ENCODE measurements at places on chromosomes 7 and 10.

DNA sequence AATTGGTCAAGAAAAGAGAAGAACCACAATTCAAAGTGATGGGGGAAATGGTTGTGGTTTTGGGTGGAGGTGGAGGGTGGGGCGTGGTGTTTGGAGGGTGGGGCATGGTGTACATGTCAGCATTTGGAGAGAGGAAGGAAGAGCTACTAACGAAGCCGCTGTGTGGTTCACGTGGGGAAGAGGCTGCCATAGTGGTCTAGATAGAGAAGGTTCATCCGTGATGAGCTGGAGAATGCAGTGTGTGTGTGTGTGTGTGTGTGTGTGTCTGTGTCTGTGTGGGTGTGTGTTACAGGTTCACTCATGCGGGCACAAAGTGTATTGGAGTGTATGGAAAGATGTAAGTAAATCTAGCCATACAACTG lies 6.1 kb upstream of the VCL start:
- peak; percentile 68 for DNase-seq

DNA sequence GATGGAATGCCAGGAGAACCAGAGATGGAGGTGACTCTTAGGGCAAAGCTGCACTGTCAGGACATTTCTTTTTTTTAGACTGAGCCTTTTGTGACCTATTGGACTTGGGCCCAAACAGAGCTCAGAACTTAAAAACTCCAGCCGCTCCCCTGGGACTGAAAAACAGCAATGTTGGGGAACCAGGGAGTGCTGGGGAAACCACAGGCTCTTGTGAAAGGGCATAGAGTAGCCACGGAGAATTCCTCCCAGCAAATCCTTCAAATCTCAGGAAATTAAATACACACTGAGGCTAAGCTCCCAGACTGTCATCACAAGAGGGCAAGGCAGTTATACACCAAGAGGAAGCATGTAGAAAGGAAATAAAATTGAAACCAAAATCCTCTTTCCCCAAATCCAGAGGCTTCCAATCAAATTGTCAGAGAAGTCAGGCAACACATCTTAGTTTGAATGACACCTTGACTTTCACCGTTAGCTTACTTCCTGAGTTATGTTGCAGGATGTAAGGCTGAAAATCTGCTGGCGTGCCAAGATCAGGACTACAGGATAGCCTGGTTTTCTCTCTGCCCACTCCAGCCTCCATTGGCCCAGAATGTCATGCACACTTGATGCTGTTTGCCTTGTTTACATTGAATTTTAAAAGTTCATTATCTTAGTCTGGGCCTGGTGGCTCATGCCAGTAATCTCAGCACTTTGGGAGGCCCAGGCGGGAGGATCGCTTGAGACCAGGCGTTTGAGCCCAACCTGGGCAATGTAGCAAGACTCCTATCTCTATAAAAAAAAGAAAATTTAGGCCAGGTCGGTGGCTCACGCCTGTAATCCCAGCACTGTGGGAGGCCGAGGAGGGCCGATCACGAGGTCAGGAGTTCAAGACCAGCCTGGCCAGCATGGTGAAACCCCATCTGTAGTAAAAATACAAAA lies 2.6 kb upstream of the RFC2 start:
- no peak for DNase-seq

GRCh38 chr10:76337641-76338040 lies 906.2 kb downstream of the LRMDA start:
- no peak for DNase-seq

GRCh38 chr10:15347150-15347549 lies 23.9 kb downstream of the FAM171A1 start:
- DNase-seq: no peak

DNA sequence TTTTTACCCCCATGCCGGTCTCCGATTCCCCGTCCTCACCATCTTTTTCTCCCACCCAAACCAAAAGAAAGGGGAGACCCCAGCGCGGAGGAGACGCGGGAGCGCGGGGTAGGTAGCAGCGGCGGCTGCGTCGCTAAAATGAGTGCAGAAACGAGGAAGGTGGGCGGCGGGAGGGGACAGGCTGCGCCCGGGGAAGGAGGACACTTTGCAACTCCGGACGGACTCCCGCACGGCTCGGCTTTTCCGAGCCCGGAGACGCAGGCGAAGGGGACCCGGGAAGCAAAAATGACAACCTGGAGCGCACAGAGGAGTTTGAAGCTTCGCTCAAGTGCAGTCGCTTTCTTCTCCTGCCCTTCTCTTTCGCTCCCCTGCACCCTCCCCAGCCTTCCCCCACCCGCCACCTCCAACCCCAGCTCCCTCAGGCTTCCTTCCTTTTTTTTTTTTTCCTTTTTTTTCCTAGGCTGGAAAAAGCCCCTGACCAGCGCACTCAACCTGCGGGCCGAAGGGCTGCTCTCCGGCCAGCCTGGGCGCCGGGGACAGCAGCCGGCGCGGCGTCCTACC lies 453 bp downstream of the SFMBT2 start:
- no peak for DNase-seq

GRCh38 chr10:24574578-24575155 lies 149.0 kb downstream of the ARHGAP21 start:
- DNase-seq: no peak

DNA sequence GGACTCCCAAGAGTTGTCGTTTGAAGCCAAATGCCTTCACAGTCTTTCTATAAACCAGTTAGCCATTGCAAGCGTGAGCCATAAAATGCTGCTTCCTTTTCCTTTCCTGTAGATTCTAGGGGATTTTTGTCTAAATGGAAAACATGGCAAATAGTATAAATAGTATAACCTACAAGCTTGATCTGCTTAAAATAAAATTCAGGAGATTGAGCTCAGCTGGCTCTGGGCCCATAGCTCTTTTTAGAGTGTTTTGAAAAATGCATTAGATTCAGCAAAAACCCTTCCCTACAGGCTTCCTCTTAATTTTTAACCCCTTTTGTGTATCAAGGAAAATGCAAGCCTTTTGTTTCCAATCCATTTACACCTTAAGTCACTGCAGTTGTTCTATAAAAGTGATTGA lies 190.1 kb upstream of the GDF10 start:
- no peak for DNase-seq

DNA sequence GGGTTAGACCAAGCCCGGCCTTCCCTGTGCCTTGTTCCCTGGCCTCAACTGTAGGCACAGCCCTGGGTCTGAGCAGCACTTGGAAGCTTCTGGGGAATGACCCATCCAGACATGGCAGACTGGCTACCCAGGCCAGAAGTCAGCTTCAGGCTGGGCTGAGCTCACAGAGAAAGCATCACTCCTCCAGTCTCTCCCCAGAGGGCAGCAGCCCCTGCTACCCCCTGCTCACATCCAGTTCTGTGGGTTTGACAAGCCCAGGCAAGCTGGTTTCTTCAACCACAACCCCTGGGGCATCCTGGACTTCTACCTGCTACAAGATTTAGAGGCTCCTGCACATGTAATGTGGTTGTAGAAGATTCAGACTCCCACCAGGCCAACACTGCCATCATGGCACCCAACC lies 9.0 kb downstream of the C10orf71 start:
- no peak for DNase-seq

- no peak for DNase-seq
Measured at GRCh38 chr10:120455004-120455403, 2.0 kb upstream of the PLPP4 start.

DNA sequence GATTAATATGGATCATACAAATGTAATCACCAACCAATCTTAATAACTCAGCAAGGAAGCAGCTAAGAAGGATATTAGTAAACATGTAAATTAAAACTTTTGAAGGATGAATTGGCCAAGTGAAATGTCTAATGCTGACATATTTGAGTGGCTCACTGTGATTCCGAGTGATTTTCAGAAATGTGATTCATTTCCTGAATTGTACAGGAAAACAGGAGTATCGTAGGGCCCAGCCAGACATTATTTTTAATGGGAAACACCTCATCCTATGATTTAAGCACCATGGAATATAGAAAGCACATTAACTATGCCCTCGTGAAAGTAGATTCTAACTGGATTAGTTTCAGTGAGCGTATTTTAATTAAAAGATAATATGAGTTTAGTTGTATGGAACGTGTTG lies 82.3 kb downstream of the LHFPL3 start:
- DNase-seq: no peak

GRCh38 chr7:93043385-93043985 lies 74.3 kb downstream of the SAMD9 start:
- no peak for DNase-seq

GRCh38 chr7:2517026-2517425 lies 2.5 kb upstream of the LFNG start:
- DNase-seq: no peak

DNA sequence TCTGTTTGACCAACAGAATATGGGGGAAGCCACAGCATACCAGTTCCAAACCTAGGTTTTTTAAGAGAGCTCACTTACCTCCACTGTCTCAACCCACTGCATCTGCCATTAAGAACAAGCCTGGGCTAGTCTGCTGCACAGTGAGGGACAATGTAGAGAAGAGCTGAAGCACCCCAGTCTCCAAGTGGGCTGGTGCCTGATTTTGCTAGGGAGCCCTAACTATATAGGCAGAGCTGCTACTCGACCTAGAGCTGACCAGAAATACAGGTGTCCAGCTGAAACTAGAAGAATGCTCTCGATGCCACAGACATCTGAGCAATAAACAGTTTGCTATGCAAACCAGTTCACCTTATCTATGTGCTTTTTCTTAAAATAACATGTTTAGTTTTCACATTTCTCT lies 106.9 kb upstream of the BET1 start:
- DNase-seq: no peak

DNA sequence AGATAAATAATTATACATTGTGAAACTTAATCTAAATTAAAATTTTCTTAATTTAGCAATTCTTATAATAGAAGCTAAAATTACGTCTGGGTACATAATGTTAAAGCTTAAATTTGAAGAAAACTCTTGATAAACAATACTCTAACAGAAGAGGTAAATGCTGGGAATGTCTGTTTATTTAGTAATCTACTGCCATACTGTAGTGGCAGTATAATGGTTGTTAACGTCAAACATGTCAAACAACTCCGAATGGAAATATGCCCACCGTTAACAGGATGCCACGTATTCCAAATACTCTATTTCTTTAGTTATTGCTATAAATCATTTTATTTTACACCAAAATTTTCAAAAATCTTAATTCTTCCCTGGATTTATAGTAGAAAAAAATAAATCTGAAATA lies 40.0 kb upstream of the PTPN12 start:
- DNase-seq: no peak

- DNase-seq: no peak
Measured at GRCh38 chr7:11343136-11343535, 369.5 kb downstream of the PHF14 start.

- DNase-seq: no peak
Measured at GRCh38 chr10:58638388-58638787, 125.7 kb downstream of the BICC1 start.

DNA sequence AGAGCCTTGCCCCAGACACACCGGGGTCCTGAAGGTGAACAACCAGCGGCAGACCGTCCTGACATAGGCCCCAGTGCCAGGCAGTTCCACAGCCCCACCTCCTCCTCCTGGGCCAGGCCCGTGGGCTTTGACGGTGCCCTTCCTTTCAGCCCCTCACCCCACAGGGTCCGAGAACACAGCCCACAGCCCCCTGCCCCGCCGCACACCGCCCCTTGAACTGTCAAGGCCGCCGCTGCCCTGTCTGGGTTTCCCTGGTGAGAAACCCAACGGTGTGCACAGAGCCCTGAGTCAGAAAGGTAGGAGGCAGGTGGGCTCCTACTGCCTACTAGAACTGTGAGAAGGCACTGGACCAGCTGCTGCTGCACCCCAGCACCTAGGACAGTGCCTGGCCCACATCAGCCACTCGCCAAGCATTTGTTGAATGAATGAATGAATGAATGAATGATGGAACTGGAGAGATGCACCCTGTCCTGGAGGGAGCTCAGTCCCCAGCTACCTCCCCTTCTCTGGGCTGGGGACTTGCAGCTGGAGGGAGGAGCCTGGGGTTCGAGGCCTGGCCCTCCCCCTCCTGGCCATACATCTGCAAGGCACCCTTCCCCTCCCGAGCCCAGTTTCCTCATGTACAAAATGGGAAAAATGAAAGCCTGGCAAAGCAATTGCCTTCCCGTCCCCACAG lies 117.9 kb downstream of the SLIT1 start:
- no peak for DNase-seq

GRCh38 chr10:95303535-95303934 lies 12.7 kb upstream of the PDLIM1 start:
- DNase-seq: no peak

DNA sequence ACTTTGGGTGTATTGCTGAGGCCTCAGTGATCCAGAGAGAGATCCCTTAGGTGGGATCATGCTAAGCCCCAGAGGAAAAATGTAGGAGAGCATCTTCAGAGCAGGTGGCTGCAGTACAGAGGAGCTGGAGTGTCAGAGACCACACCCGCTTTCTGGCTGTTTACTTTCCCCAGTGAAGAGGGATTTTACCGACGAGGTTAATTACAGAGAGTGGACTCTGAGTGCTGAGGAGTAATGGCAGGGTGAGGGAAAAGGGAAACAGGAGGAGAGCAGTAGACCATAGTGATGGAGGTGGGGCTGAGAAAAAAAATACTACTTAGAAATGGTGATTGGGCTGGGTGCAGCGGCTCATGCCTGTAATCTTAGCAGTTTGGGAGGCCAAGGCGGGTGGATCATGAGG lies 43.3 kb upstream of the HBP1 start:
- DNase-seq: no peak

- no peak for DNase-seq
Measured at GRCh38 chr10:127976286-127976685, 69.4 kb downstream of the PTPRE start.

DNA sequence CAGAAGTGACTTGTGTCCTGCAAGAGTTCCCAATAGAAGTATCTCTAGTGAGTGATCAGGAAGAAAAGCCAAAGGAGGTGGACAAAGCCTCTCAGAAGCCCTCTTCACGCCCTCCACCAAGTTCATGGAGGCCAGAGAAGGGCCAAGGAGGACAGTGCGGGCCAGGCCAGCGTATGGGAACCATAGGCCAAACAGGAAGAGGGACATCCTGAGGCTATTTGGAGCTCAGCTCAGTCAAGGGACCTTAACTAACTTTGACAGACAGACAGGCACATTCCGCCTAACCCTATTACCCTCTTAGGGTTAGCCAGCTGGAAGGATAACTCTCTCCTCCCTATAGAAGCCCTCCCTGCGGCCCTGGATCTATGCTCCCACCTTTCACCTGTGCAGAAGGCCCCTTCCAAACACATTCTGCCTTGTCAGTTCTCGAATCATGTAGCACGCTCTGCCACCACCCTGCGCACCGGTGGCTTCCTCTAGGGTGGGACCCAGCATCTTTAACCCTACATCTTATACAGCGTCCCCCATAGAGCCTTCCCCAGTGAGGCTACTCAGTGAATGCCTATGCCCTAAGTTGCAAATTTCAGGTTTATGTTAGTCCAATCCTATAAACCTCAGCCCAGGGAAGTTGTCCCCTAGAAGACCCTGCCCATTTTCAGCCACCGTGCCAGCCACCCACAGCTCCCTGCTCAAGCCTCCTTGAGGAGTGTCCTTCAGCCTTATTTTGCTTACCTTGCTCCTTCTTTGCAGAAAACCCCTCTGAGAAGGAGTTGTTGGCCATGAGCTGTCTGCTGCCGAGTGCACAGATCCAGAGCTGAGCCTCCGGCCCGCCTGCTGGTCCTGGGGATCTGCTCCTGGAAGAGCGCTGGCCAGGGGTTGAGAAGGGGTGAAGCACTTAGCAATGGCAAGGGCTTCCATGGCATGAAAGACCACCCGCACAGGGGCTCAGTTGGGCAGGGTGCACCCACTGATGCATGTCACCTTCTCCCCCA lies 36.9 kb downstream of the FRMPD2 start:
- DNase-seq: no peak

Measured in stimulated activated CD8-positive, alpha-beta memory T cell treated with anti-CD3 and anti-CD28 coated beads, Interleukin-2, amount 100 ng/mL, for 1 hour (primary cell).